ENCODE measurements at places on chromosomes 7 and 10.

DNA sequence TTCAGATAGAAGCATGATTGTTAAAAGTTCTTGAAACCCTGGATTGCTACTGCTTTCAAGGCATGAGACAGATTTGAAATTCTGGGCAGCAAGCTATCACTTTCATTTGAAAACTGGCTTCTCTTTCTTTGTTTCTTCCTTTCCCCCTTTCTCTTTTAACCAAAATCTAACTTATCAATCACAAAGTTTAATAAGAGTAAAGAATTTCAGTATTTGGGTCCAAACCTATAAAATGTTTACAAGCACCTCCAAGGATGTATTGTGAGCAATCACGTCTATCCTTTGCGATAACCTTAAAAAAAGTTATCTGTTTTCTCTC lies 21.6 kb upstream of the RPA3 start:
- DNase-seq = no peak

- peak; percentile 52 for DNase-seq
Observed at GRCh38 chr10:83522881-83523386, 616.4 kb upstream of the GHITM start.

DNA sequence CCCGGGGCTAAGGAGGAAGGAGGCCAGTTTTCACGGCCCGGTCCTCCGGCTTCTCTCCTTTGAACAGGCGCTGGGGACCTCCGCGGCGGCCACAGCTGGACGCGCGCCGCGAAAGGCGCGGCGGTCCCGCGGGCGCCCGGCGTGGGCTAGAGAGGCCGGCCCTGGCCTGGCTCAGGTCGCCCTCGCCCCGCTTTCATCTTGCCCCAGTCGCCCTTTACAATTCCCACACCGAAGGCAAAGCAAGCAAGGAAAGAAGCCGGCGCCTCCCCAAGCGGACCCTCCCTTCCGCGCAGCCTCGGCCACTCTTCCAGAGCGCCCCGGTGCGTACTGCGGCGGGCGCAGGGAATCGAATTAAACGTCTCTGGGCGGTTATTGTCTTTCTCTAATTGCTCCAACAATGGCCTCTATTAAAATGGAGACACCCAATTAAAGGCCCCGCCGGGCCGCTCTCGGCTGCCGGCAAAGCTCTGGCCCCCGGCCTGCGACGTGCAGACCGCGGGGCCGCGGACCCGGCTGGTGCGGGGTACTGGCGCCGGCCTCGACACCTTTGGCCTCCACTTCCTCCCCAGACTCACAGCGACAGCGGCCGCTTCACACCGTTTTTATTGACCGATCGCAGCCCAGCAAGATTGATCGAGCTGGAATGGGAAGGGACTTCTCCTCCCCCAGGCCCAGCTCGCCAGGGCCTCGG lies 4.5 kb upstream of the GATA3 start:
- no peak for DNase-seq

- no peak for DNase-seq
Observed at GRCh38 chr10:132929953-132930548, 12.3 kb downstream of the CFAP46 start.

DNA sequence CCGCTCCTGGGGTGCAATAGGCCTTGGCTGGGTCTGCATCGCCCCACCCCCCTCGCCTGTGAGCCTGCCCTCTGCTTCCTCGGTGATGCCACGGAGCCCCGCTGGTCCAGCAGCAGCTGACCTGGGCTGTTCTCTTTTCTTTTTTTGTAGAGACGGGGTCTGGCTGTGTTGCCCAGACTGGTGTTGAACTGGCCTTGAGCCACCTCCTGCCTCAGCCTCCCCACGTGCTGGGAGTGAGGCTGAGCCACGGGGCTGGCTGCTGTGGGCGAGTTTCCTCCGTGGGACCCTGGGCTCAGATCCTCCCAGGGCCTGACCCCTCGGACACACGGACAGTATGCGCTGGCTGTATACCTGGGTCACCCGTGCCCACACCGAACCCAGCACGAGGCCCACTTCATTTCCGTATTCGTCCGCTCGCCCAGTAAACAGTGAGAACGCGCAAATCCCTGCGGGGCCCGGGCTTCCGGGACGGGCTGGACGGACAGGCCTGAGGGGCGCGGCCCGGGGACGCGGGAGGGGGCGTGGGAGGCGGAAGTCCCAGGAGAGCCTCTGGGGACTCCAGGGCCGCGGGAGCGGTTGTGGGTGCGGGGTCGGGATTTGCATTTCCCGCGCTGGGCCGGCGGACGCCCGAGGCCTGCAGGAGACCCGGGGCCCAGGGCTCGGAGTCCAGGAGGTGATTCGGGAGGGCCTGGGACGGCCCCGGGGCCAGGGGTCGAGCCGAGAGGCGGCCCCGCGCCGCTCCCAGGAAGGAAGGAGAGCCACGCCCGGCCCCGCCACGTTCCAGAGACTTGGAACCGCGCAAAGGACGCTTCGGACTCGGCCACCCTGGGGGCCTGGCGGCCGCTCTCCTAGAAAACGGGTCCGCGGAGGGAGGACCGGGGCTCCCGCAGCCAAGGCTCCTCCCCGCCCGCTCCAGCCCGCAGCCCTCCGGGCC lies 57.7 kb upstream of the DNAJB6 start:
- DNase-seq = no peak
